ENCODE measurements at places on chromosomes 5 and 9.

DNA sequence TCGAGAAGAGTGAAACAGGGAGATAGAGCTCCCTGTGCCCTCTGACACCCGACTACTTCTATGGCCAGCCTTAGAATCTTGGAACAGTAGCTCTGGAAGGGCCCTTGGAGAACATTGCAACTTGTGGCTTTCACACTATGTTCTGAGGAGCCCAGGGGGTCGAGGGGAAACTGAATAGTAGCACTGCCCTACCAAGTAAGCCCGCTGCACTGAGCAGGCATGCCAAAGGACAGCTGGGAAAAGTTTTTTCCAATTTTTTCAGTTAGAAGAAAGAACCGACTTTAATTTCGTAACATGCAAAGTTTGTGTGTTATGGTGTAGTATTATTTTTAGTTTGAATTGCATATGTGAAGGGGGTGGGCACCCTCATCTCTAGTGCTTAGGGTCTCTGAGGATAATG, 10.9 kb downstream of the SMIM3 start:
- DNase-seq, result no peak

DNA sequence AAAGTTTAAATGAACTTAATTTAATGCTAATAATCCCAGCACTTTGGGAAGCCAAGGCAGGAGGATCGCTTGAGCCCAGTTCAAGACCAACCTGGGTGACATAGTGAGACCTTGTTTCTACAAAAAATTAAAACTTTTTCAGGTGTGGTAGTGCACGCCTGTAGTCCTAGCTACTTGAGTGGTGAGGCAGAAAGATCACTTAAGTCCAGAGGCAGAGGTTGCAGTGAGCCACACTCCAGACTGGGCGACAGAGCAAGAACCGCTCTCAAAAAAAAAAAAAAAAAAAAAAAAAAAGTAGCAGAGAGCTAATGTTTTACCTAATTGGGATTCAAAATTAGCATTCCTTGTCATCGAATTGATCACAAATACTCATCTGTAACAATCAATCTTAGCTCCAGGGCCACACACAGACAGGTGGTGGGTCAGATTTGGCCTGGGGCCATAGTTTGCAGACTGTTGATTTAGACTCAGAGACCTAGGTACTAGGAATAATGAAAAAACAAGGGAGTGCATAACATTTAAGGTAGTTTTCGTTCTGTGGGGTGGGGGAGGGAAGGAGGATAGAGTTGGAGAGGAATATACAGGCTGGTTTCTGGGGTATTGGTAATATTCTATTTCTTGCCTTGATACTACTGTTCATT, 21.4 kb downstream of the HSDL2 start:
- DNase-seq, result no peak

- no peak for DNase-seq
These were observed 29.2 kb upstream of the PTCH1 start for GRCh38 chr9:95545831-95546567.

- DNase-seq, result peak; percentile 75
These were observed 19.2 kb upstream of the TOR1B start for GRCh38 chr9:129783516-129784361.

GRCh38 chr9:86599561-86599960, 245.4 kb upstream of the TUT7 start:
- DNase-seq, result no peak

- DNase-seq, result peak; percentile 54
These were observed 7.6 kb downstream of the ARPC5L start for GRCh38 chr9:124869466-124869985.

DNA sequence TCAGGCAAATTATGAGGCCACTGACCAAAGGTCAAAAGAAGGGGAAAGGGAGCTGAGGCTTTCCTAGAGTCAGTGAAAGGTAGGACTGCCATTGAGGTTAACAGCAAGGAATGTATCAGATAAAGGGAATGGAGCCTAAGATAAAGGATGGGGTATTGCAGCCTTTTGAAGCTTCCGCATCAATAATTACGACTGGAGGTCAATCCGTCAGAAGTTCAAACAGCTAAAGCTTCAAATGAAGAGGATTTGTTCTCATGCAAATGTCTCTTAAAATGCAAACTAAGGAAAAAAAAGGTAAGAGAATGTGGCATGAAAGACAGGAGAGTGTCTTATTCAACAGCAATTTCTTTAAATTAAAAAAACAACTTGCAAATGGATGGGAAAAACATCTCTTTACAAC, 341.1 kb upstream of the RGMB start:
- no peak for DNase-seq

DNA sequence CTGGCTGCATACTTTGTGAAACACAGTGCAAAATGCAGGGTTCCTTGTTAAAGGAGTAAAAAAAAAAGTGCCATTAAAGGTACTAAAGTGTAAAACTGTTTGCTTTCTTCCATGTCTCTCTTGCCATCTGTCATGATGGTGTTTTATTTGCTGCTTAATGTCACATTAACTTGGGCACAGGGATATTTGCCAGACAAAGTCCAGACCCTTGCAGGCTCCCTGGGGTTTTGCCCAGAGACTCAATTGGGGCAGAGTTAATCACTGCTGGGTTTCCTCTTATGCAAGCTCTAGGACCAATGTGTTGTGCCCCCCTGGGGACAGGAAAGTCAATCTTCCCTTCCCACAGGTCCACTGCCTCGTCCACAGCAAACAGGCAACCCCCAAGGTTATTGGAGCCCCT, 274.3 kb upstream of the SGCD start:
- no peak for DNase-seq

DNA sequence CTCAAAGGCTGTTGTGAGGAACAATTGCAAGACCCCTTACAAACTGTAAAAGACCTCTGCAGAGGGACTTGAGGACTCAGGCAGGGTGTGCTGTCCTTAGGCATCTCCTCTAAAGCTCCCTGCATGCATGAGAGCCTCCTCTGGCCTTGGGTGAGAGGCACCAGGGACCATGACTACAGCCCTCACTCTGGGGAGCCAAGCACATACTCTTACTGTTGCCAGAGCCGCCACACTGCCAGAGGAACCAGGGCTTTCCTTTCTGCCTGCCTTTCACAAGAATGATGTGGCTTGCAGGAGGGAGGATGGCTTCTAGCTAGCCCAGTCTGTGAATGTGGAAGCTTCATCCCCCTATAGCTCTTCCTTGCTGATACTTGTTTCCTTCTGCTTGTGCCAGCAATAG, 5.9 kb downstream of the IGFBPL1 start:
- DNase-seq, result no peak

DNA sequence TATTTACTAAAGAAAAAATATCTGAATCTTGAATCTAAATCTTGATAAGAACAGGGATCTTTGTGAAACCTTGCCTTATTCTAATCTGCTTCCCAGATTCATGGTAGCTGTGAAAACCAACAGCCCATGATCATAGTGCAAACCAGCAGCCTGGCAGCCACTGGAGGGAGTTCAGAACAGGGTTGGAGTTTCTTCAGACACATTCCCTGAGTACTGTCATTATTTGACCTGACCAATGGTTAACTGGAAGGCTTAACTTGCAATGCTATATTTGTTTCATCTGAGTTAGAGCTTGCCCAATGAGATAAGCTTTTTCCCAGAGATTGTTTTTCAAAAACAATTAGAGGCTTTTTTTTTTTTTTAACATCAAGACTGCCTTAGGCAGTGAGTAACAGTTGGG, 47.8 kb downstream of the LOX start:
- DNase-seq, result no peak

DNA sequence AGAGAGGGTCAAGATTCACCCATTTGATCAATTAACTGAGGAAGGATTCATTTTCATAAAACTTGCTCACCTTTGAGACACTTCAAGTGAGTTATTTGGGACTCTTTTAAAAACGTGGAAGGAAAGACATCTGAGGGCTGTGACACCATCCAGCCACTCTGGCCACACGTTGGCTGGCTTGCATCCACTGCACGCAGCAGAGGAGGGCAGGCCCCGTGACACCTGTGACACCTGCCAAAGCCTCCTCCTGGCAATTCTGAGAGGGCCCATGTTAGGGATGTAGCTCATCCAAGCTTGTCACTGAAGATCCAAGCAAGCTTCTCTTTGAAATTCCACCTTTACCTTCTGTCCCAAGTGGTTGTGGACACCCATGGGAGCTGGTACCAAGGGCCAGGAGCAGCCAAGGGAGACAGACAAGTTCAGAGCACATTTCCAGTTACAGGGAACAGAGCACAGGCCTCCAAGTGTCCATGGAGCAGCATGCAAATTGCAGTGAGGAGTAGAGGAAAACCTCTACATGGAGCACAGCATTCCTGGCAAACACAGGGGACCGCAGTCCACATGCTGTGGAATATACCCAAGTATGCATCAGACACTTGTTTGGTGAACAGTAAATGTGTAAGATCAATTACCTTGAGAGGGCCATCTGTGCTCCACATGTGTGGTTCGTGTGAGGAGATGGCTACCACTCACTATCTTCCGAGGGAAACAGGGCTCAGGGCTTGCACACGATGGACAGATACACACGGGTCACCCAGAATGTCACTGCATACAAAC, 4.8 kb downstream of the PRSS3 start:
- DNase-seq, result no peak

- DNase-seq, result no peak
These were observed 268.6 kb downstream of the SEC61B start for GRCh38 chr9:99490729-99491128.

DNA sequence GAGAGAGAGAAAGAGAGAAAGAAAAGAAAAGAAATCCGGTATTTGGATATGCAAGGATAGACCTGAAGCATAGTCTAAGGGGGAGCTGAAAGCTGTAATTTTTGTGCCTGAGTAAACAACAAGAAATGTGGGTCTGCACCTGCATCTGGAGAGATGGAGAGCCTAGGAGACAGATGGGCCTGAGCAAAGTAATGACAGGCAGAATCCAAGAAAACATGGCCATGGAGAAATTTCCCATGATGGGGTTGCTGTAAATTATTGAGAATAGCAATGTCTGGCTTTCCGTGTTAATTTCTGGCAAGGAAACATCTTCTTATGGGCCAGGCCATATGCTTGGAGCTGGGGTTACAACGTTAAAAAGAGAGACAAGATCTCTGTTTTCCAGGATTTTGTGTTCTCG, 40.2 kb downstream of the YIPF5 start:
- no peak for DNase-seq

- no peak for DNase-seq
These were observed 18.3 kb upstream of the TNFSF15 start for GRCh38 chr9:114824110-114824509.

- no peak for DNase-seq
These were observed 31.1 kb downstream of the MLLT3 start for GRCh38 chr9:20591223-20591622.

DNA sequence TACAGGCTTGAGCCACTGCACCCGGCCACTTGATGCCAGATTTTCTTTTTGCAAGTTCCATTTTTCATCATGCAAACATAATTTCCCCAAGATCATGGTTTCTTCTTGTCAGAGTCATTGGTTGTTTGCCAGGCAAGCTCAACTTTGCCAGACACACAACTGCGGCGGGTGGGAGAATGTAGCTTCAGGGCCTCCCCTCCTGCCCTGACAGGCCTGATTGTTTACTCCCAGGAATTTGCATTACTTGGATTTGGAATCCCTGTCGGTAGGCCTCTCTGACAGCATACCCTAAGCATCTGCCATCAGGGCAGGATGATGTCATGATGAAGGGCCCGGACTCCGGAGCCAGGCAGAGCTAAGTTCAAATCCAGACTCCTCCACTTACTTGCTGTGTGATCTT, 15.1 kb downstream of the RPS14 start:
- DNase-seq, result no peak

DNA sequence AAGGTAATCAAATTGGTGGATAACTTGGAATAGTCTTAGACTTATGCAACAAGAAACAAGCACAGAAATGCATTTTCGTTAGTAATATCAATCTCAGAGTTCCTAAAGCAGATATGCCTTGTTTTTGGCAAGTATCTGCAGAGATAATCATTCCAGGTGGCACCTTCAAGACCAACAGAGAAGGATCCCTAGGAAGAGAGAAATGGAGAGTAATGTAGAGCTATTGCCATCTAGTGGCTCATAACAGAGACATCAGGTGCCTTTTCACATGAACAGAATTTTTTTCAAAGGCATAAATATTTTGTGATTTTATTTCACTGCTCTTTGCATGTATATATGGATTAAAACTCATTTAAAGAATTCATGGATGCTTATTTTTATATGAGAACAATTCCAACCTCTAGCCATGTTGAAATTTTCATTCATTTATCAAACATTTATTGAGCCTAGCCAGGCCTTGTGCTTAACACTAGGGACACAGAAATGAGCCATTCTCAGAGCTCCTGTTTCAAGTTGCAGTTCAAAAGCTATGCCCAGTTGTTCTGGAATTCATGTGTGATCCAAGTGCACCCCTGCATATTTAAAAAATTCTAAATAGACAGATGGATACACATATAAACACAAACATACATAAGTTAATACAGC, 117.5 kb upstream of the OR13F1 start:
- DNase-seq, result no peak

GRCh38 chr9:75063556-75064305, 24.2 kb downstream of the NMRK1 start:
- DNase-seq, result no peak

DNA sequence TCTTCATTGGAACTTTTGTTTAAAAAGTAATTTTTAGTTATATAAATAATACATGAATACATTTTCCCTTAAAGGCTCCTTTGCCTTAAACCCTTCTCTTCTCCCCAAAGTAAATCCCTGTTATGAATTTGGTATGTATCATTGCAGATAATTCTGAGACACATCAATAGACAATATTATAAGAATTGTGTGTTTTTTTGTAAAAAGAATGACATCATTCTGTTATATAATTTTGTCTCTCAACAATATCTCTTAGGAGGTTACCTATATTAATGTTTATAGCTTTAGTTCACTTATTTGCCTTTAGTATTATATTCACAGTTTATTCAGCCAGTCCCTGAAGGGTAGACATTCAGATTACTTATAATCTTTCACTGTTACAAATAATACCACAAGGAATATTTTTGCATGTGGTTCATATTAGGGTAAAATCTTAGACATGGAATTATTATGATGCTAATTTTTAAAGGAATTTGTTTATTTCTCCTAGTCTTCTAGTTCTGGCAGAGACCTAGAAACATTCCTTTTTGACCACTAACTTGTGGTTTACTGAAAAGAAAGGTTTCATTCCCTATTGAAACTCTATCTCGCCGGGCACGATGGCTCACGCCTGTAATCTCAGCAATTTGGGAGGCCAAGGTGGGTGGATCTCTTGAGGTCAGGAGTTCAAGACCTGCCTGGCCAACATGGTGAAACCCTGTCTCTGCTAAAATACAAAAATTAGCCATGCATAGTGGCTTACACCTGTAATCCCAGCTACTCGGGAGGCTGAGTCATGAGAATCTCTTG, 105.6 kb downstream of the KCTD16 start:
- no peak for DNase-seq

DNA sequence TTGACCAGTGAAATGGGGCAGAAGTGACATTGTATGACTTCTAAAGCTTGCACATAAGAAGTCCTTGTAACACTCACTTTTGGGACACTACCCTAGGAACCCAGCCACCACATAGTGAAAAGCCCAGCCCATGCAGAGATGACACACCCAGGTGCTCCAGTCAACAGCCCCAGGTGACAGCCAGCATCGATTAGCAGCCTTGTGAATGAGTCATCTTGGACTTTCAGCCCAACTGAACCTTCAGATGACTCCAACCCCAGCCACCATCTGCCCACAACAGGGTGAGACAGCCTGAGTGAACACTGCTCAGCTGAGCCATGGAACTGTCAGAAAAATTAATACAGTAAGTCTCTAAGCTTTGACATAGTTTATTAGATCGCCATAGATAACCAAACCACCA, 458.6 kb downstream of the ZSWIM6 start:
- DNase-seq, result no peak
